Activated T-helper 17 cell treated with anti-CD3 and anti-CD28 coated beads, Interleukin-2, amount 50 U/mL, for 72 hours (primary cell): ENCODE measurements at places on chromosomes 7 and 10. TPM values are rescaled to one million over a fixed set of nuclear protein-coding genes. Genes with fewer than 3 reads are reported as not detected.

Gene MEIG1
- not detected for total RNA-seq

GRCh38 chr10:107022600-107023354 lies 141.7 kb downstream of the SORCS1 start:
- ATAC-seq = no peak

- ATAC-seq = no peak
Measured at GRCh38 chr7:90706072-90706716, 110.1 kb downstream of the CDK14 start.

Gene FAM25A
- not detected for total RNA-seq

DNA sequence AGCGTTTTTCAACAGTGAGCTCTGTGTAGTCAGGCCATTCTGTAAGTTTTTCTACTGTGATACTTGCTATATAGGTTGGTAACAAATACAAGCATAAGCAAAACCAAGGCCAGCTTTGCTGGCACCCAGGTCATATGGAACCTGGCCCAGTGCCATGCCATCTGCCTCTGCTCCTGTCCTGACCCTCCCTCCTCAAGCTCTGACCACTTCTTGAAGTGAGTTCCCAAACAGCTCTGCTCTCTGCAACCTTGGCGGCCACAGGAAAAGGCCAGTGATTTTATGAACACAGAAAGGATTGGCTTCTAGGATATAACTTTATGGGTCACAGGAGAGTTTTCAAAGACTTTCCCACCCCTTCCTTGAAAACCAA lies 12.8 kb downstream of the NOD1 start:
- ATAC-seq = no peak

Gene SUGCT
- 0.66 TPM for total RNA-seq

- no peak for ATAC-seq
Measured at GRCh38 chr10:11831520-11831951, 8.4 kb downstream of the PROSER2 start.

DNA sequence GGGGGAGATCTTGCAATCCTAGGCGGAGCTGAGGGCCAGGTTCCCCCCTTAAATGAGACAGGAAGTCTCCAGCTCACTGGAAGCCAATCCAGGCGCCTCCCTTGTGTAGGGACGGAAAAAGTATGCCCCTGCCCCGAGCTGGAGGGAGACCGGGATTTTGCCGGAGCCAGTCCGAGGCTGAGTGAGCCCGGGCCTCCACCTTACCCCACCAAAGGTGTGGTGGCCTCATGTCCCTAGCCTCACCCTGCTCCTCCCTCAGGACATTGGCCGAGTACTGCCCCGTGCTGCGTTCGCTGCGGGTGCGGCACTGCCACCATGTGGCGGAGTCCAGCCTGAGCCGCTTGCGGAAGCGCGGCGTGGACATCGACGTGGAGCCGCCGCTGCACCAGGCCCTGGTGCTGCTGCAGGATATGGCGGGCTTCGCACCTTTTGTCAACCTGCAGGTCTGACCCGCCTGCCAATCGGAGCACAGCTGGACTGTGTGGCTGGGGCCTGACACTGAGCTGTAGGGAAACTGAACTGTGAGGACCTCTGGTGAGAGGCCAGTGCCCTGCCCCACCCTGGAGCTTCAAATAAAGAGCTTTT lies 2.0 kb downstream of the FBXL15 start:
- ATAC-seq = peak; percentile 36

- ATAC-seq = no peak
Measured at GRCh38 chr10:98244141-98244540, 23.9 kb downstream of the LOXL4 start.

Gene LFNG
- 42.6 TPM for total RNA-seq

- ATAC-seq = no peak
Measured at GRCh38 chr7:86768394-86768793, 124.7 kb downstream of the GRM3 start.

GRCh38 chr10:35464825-35465456 lies 128.6 kb downstream of the CCNY start:
- ATAC-seq = no peak

Gene ZNF736
- total RNA-seq = 22.8 TPM

GRCh38 chr7:100141555-100141949 lies 7.2 kb upstream of the LAMTOR4 start:
- no peak for ATAC-seq

GRCh38 chr10:80924063-80924952 lies 386.6 kb downstream of the SH2D4B start:
- no peak for ATAC-seq

GRCh38 chr10:29266641-29267040 lies 22.2 kb upstream of the LYZL1 start:
- ATAC-seq = no peak

DNA sequence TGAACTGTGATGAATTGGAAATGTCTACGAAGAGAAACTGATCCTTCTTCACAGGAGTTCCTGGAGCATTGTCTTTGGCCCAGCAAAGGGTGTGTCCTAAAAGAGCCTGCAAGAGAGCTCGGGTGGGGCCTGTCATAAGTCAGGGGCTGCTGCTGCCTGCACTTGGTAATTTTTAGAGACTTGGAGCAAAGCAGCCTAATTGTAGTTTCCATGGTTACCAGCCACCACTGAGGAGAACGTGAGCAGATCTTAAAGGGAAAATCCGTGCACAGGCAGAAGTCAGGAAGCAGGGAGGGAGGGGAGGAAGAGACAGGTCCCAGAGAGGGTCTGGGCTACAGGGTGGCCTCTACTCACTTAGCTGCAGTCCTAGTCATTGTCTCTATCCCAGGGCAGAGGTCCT lies 463.6 kb downstream of the PLXNA4 start:
- no peak for ATAC-seq

DNA sequence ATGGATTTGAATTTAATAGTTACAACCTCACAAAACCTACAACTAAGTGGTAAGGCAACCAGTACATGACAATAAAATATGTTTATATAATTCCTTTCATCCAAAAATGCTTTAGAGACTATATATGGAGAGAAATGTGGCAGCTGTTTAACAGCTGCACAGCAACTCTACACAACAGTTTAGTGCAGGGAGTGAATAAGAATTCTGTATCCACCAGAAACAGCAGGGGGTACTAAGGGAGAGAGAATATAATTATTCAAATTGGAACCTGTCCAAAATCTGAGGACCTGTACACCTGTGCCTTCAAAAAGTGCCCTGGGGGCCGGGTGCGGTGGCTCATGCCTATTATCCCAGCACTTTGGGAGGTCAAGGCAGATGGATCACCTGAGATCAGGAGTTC lies 49.6 kb downstream of the POLL start:
- ATAC-seq = no peak

DNA sequence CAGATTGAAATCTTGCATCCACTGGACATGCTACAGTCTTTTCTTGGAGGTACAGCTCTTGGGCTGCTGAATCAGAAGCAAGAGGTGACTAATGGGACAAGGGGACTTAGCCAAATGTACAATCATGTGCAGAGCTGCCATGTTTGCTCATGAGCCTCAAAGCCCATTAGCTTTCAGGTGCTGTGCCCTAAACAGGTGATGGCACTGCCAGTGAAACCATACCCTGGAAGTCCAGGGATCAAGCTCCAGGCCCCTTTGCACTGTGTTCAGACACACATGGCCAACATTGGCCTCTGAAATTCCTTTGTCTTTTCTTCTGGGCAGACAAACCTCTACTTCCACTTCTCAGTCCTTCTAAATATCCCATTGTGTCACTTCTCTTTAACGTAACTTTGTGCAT lies 328.2 kb downstream of the GRID1 start:
- no peak for ATAC-seq

Gene KNDC1
- 0.26 TPM for total RNA-seq
